Right ventricle myocardium inferior (tissue), 1 donor: ENCODE measurements at places on chromosomes 3 and 15. TPM values are rescaled to one million over a fixed set of nuclear protein-coding genes. Genes with fewer than 3 reads are reported as not detected.
A peak's percentile ranks its signal among the peaks of the same experiment; 100 is the strongest.

The IL17RE gene
- total RNA-seq: 0.78 TPM

The ZPLD1 gene
- not detected for total RNA-seq

The TF gene
- total RNA-seq: 15.7 TPM

The DUOXA2 gene
- total RNA-seq: not detected

The FBXL2 gene
- total RNA-seq: 1.6 TPM

The CYP8B1 gene
- total RNA-seq: not detected

The CKMT1B gene
- 0.76 TPM for total RNA-seq

The NRROS gene
- 3.1 TPM for total RNA-seq

The GOLGA8S gene
- total RNA-seq: 0.30 TPM

The SPTBN5 gene
- 3.5 TPM for total RNA-seq

The GHRL gene
- total RNA-seq: 0.30 TPM

The WDR72 gene
- total RNA-seq: not detected

The UBXN7 gene
- total RNA-seq: 31.1 TPM

The P2RY14 gene
- total RNA-seq: 3.9 TPM

The PLS1 gene
- total RNA-seq: 2.5 TPM

GRCh38 chr15:67548862-67549651, 6.6 kb downstream of the MAP2K5 start:
- no peak for DNase-seq

DNA sequence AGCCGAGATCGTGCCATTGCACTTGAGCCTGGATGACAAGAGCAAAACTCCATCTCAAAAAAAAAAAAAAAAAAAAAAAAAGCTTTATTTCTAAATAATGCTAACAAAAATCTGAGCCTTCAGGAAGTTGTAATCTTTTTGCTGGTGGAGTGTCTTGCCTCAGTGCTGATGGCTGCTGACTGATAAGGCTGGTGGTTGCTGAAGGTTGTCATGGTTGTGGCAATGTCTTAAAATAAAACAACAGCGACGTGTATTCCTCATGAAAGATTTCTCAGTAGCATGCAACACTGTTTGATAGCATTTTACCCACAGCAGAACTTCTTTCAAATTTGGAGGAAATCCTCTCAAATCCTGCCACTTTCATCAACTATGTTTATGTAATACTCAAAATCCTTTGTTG, 77.4 kb upstream of the PTPRG start:
- DNase-seq: no peak

GRCh38 chr3:56133423-56133822, 334.8 kb downstream of the ERC2 start:
- no peak for DNase-seq

- no peak for DNase-seq
These were observed 36.2 kb downstream of the KBTBD12 start for GRCh38 chr3:127951276-127951675.

DNA sequence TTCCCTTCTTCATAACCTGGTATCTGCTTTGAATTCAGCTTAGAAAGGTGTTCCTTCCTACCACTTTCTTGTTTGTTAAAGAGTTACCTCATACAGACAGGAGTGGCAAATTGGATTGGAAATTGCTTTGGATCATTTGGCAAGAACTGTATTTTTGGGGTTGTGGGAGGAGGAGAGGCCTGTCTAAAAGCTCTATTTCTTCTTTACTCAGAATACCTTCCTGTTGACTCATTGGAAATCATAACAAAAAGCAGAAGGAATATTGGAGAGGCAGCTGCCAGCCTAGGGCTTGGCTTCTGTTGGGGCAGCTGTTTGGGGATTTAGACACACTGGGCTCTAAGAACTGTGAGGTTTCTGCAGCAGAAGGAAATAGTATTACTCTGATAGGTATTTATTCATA, 14.2 kb downstream of the IQGAP1 start:
- peak; percentile 58 for DNase-seq

DNA sequence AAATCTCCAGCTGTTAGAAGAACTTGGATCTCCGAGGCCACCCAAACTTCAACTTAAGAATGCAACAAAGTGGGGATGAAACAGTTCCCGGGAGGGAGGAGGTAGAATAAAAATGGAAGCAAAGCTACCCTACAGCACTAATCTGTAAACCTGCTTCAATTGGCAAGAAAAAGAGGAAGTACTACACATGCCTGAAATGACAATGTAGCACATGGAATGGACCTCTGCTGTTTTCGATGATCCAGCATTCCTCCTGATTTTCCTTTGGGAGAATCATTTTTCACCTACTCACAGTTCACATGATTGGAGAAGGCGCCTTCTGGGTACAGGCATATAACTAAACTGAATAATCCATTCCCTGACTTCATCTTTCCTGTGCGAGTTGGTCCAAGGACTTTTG, 1081.5 kb downstream of the FHIT start:
- no peak for DNase-seq

GRCh38 chr3:147336543-147337278, 69.6 kb downstream of the ZIC4 start:
- no peak for DNase-seq

DNA sequence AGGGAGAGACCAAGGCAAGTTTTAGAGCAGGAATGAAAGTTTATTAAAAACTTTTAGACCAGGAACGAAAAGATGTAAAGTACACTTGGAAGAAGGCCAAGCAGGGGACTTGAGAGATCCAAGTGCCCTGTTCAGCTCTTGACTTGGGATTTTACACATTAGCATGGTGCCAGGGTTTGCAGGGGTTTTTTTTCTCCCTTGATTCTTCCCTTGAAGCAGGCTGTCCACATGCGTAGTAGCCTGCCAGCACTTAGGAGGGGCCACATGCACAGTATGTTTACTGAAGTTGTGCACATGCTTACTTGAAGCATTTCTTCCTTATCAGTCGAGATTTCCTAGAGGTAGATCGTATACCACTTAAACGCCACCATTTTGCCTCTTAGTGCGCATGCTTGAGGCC, 277.5 kb upstream of the AGTR1 start:
- no peak for DNase-seq

GRCh38 chr15:82111918-82112317, 66.1 kb upstream of the MEX3B start:
- no peak for DNase-seq

DNA sequence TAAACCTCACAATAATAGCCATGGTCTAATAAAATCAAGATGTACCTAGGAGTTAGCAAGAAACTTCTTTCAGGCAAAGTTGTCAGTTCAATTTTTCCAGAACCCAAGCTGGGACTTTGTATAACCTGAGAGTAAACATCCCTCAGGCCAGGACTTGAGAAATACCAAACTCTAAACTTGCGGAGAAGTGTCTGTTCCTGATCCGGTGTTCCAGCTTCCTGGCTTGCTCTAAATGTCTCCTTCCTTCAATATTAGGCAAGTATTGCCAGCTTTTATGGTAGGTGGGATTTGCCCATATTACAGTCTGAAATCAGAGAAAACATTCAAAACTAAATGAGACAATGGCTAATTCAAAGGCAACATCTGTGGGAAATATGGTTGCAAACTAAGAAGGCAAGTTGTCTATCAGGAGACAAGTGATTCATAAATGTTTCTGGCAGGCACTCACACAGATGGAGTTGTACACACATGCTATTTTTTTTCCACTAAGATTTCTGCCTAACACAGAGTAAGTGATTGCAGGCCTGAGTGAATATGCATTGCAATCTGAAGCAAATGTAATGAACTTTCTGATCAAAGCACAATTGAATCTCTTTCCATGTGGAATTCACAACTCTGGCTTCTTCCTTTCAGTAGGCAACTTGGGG, 88.3 kb upstream of the COL8A1 start:
- no peak for DNase-seq

GRCh38 chr3:5583920-5584319, 396.4 kb downstream of the EDEM1 start:
- DNase-seq: no peak

- DNase-seq: peak; percentile 78
These were observed 16.6 kb upstream of the LRRK1 start for GRCh38 chr15:100902436-100903167.

DNA sequence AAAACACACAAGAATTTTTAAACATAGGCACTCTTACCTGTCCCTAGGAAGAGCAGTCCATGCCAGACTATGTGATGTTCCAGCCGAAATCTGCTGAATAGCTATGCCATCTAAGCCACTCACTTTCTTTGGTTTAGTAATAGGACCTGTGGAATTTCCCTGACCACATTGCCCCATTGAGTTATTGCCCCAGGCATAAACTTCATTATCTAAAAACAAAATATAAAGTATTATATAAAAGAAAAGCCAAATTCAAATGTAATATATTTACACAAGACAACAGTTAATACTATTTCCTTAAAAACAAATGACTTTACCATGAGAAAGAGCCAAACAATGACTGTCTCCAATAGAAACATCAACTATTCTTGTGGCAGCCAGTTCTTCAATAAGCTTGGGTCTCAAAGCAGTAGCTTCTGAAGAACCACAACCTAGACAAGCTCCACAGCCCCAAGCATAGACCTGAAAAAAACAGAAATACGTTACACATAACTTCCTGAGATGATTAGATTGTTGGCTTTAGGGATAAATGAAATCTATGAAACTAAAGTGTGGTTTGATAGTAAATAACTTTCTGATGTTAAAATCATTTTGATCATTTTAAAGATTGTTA, 84.3 kb downstream of the HERC1 start:
- no peak for DNase-seq

- no peak for DNase-seq
These were observed 107.4 kb upstream of the PRICKLE2 start for GRCh38 chr3:64332459-64333350.

DNA sequence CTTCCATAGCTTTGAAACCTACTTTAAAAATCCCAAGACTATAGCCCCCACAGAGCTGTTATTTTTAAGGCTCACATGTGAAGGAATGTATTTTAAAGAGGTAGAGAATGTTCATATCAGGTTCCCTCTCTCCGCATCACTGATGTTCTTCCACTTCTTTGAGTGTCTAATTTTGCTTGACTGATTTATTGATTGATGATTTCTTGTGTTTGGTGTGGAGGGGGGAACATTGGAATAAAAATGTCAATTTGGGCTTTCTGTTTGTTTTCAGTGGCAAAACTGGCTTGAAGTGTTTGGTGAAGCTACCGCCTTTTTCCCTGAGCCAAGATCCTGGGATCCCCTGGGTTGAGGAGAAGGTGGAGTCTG, 2.7 kb upstream of the TMEM212 start:
- no peak for DNase-seq

GRCh38 chr3:58608648-58609047, 31.5 kb upstream of the FAM107A start:
- DNase-seq: no peak

DNA sequence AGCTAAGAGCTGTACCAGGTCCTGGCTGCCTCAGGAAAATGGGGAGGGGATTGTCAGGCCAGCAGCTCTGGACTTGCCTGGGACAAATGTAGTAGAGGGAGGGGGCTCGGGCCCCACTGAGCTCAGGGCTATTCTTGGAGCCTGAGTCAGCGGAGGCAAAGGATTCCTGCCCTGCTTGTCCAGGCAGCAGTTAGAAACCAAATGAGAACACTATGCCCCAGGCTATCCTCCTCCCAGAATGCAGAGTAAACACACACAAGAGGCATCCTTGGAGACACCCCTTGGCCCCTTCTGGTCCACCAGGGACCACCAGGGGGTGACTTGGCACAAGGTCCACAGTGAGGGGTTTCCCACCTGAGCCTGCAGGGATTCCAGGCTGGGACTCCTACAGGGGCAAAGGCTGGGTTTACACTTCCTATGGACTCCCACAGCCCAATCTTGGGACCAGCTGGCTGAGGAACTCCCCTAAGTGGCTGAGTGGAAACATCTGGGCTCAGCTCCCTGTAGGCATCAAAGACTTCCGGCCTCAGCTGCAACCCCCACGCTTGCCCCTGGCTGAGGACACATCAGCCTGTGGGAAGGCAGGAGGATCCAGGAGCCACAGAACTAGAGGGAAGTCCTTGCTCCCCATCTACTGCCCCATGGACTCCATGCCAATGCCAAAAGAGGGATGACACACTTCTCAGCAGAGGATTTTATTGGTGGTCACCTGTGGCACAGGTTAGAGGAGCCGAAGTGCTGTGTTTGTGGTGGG, 3.4 kb upstream of the COL7A1 start:
- DNase-seq: peak; percentile 74

- DNase-seq: no peak
These were observed 759 bp upstream of the ARID3B start for GRCh38 chr15:74540161-74540760.

DNA sequence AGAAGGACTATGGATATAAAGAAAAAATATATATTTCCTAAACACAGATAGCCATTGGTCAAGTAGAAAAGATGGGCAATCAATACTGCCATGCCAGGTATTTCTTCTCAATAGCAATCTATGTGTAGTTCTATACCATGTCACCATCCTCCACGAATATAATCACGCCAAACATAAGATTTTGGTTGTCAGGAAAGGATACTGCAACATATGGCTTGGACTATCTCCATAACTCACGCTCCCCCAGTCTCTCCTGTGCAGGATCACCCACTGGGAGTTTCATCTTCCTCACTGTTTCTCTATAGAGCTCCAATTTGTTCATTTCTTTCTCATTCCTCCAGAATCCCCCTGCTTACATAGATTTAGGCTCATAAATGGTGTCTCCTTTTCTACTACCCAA, 462.9 kb upstream of the KCNMB2 start:
- no peak for DNase-seq

DNA sequence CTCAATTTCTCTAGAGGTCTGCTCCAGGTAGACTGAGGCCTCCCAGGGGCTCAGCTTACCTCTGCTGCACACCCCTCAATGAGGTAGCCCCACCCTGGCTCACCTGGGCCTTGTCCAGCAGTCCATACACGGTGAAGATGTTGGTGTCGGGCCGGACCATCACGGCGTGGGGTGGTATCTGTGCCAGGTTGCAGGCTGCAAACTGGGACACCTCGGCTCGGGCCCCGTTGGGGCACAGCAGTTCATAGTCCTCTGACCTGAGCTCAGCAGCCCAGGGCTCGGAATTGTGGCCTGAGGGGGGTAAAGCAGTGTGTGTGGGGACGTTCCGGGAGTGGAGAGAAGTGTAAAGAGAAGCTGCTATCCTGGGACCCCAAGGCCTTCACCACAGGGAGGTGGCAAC, 23.2 kb downstream of the MELTF start:
- no peak for DNase-seq

GRCh38 chr15:61227269-61227949, 1.7 kb downstream of the RORA start:
- DNase-seq: peak; percentile 54

- DNase-seq: no peak
These were observed 65.1 kb upstream of the TSC22D2 start for GRCh38 chr3:150342896-150343467.

- no peak for DNase-seq
These were observed 27.9 kb downstream of the AKAP13 start for GRCh38 chr15:85408270-85408746.

DNA sequence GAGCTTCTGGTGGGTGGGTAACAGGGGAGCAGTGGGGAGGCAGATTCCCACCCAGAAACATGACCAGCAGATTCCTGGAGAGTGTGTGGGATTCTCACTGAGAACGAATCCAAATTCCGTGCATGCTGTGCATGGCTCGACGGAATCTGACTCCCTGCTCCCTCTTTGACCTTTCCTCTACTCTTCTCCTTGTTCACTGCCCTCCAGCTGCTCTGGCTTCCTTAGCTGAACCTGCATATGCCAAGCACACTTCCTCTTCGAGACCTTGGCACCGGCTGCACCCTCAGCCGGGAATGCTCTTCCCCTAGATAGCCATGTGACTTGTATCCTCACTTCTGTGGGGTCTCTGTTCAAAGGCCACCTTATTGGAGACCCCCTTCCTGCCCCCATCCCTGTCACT, 6.3 kb downstream of the INSYN1 start:
- no peak for DNase-seq
